ENCODE measurements at places on chromosomes 1 and 21.
A peak's percentile ranks its signal among the peaks of the same experiment; 100 is the strongest.

DNA sequence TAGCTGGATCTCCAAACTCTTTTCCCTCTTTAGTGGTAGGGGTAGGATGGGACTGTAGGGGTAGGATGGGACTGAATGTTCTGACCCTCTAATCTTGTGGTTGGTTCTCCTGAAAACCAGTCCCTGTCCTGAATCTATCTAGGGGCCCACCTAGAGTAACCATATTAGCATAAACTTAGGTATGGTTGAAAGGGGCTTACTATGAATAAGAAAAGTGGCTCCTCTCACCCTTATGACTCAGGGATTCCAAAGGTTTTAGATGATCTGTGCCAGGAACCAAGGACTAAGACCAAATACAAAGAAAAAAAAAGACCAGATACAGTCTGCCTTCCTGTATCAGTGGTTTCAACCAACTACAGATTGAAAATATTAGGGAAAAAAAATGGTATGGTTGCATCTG, 28.9 kb downstream of the RNF2 start:
- no peak for DNase-seq

DNA sequence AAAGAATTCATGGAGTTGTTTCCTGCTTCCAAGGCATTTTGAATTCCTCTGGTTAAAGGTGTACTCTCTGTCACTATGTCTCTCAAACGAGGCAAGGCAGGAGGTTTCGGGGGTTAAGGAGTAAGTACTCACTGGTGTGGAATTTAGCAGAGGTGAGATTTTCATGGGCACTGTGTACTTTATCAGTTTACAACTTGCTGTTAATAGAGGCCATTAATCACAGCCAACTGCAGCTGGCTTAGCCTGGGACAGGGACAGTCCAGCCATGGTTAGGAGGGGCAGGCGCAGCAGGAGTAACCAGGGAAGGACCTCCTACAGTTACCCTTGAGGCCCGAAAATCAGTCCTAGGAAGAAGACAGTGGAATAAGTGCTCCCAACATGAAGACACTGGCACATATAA, 18.1 kb upstream of the TMEM9 start:
- DNase-seq, result no peak

GRCh38 chr1:109059026-109059425, 16.8 kb downstream of the TAF13 start:
- no peak for DNase-seq

GRCh38 chr1:246726881-246727280, 2.7 kb downstream of the SCCPDH start:
- DNase-seq, result no peak

DNA sequence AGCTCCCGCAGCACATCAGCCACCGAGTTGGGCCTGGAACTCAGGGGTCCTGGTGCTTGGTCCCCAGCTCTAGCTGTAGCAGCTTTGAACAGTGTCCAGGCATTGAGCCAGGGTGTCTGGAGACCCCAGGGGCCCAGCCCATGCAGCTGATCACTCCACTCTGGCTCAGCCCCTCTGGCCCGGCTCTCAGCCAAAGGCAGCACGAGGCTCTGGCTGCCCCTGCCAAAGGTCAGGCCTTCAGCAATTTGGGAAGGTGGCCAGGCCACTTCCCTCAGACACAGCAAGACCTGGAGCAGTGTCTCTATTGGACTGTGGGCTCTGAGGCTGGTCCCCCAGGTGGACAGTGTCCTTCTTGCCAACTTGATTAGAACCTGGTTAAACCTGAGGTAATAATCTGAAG, 34.4 kb upstream of the RNF19B start:
- no peak for DNase-seq

- DNase-seq, result no peak
Observed at GRCh38 chr1:187682112-187682511, 853.4 kb downstream of the PLA2G4A start.

DNA sequence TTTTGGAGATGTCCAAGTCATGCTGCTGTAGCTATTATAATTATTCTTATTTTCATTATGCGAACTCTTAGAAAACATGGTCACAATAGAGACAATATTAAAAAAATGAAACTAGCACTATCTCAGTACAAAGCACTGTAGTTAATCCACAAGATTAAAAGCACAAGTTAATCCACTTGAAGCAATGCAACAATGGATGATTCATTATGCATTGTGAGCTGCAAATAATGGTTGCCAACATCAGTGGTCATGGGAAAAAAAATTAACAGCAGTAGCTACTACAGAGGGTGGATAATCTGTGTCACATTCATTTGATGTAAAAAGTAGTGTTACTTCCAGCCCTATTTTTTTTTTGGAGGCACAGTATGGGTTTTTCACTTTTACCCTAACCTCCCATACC, 56.7 kb downstream of the DPT start:
- DNase-seq, result no peak

GRCh38 chr1:94418664-94419655, 771 bp downstream of the ABCD3 start:
- peak; percentile 24 for DNase-seq

DNA sequence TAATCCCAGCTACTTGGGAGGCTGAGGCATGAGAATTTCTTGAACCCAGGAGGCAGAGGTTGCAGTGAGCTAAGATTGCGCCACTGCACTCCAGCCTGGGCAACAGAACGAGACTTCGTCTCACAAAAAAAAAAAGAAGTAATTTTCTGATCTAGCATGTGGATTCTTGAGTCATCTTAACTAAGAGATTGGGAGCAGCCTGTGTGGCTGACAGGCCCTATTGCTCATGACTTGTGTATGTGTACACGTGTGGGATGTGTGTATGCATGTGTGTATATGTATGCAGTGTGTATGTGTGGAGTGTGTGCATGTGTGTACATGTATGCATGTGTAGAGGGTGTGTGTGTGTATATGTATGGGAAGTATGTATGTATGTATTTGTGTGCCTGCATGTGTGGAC, 29.5 kb downstream of the DOP1B start:
- no peak for DNase-seq

- DNase-seq, result no peak
Observed at GRCh38 chr1:158199849-158200248, 19.2 kb downstream of the CD1D start.

- DNase-seq, result peak; percentile 46
Observed at GRCh38 chr1:69129538-69129937, 438.2 kb upstream of the LRRC7 start.

- DNase-seq, result no peak
Observed at GRCh38 chr1:41073971-41074370, 52.4 kb upstream of the SLFNL1 start.

DNA sequence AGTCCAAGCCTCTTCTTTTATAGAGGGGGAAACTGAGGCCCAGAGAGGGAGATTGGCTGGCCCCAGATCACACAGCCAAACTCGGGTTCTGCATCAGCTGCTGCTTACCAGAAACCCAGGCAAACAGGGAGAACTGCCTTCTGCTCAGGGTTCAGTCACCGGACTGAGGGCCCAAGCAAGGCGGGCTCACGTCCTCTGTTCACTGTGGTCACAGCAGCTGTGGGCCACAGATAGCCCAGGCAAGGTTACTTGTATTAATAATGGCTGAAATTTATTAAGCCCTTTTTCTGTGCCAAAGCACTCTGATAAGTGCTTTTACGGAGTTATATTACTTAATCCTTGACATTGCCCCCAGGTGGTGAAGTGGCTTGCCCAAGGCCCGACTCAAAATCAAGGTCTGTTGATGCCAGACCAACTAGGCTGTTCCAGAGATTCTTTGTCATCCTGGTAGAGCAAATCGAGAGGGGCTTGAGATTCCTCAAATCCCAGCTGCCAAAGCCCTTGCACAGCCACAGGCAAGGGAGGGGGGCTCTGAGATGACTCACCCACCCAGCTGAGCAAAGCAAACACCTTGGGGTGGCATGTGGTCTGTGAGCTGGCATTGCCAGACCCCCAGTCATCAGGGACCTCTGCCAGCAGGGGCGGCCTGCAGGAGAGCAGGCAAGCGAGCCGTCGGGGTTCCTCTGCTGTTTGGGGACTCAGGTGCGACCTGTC, 36.5 kb downstream of the EPHB2 start:
- DNase-seq, result no peak

DNA sequence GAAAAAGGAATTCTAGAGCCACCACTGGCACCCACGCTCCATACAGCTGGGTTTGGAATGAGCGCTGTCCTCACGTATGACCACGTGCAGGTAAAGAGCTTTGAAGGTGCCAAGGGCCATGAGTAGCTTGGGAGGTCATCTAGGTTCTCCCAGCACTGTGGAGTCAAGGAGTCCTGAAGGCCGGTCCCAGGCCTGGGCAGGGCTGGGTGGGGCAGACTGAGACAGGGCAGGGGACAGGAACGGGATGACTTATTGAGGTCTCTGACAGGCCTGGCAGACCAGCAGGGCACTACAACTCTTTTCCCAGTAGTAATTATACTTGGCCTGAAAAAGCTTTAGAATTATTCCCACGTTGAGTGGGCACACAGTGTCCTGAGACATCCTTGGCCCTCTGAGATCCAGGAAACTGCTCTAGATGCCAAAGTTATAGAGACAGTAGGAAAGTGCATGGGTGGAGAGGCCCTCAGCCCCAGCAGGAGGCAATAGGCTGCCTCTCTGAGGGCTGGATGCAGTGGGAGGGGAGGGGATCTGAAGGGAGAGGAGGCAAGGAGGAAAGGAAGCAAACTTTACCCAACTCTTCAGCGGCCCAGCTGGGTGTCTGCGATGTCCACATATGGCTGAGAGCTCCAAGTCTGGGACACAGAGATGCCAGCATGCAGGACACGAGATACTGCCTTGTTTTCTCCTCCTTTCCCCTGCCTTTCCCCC, 1.8 kb upstream of the CDA start:
- no peak for DNase-seq

DNA sequence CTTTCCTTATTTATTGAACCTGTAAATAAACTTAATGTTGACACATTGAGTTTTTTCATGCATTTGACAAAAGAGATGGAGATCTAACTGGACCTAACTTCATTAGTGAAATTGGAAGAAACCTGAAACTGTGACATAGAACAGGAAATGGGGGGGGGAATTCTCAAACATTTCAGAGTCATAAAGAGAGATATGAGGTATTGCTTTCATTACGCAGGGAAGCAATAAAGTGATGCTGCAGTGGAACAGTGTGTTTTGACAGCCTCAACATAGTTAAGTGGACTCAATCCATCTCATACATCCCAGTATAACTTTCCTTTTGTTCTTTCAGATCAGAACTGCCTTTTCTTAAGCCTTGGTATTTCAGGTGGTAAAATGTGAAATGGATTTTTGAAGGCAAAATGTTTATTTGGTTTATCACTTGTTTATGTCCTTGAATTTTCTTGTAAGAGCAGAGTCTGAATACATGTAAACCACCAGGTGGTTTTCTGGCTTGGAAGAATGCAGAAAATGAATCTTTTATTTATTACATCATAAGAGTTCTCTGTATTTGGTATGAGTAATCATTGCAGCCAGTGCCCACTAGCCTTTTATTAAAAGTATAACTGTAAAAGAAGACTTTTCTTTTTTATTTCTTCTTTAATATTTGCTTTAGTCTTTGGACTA, 132.5 kb downstream of the ZNF326 start:
- DNase-seq, result no peak

- no peak for DNase-seq
Observed at GRCh38 chr1:116345011-116345410, 28.0 kb upstream of the ATP1A1 start.

Data from SK-N-DZ (cell line).